ENCODE measurements at places on chromosomes 3 and 15.

GRCh38 chr15:57444877-57445513 lies 68.7 kb downstream of the CGNL1 start:
- no peak for DNase-seq

DNA sequence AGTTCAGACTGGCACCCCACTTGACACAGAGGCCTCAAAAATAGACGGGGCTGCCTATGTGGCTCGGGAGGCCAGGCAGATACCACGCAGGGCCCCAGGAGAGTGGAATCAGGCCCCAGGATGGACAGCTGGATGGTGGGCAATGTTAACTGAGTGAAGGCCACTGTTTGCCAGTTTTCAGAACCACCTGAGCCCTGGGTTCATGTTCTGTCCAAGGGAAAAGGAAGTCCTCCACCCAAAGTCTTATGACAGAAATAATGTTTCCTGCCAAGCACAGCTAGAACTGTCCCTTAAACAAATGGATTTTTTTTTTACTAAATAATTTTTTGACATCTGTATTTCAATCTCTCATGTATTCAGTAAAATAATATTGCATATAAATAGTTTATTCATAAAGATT lies 228.4 kb downstream of the KLF13 start:
- no peak for DNase-seq

DNA sequence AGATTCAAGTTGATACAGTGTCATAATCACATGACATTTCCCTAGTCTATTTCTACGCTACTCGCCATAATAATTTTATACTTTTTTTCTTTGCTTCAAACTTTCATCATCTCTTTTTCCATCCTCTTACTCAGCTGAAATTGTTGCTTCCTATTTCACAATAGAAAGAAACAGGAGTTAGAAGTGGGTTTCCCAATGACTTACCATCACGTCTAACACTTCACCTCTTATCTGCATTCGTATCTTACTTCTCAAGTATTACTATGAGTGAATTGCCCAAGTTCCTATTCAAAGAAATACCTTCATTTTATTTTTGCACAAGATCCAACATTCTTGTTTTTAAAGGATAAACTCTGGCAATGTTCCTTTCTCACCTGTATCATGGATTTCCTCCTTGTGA lies 1539.9 kb downstream of the SI start:
- DNase-seq: no peak

DNA sequence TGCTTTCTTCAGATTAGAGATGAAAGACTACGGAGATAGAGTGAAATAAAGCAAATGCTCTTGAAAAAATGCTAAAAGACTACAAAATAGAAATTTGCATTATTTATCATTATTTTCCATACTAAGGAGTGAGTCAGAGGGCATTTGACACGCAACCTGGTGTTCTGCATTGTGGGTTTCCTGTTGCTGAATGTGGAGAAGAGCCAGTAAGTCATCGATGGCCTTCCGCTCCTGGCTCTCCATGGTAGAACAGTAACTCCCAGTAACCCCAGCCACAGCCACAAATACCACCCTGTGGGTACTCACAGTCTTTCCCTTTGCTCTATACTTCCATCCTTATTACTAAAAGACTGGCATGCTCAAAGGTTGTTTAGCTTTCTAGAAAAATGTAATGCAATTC lies 61.5 kb downstream of the CGGBP1 start:
- no peak for DNase-seq

DNA sequence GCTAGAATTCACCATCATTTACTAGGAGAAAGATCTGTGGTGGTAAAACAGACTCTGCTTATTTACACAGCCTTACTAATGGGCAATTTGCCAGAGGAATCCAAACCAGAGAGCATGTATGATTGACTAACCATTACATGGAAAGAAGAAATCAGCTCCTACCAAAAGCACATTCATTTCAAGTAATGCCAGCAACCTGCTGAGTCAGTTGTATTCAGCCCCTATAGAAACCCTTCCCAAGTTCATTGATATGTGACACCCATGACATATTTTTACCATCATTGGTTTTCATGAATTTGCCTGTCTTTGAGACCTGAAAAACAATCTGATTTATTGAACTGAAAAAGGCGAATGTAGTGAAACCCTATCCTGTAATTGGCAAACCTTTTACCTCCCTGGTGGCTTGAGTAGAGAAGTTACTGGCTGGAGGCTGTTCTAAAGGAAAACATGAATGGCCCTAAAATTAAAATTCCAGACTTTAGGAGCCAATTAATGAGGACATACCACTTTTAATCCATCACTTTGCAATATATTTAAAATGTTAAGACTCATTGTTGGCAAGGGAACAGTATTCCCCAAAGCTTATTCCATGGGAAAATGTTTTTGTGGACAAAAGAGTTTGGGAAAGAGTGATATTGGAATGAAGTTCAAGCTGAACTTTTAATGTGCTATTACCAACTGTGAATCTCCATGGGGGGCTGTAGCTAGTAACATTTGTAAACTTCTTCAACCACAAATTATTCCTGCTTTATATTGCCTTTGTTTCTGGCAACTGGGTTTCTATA lies 542.9 kb downstream of the FHIT start:
- DNase-seq: no peak

GRCh38 chr15:89174476-89174875 lies 46.9 kb downstream of the RLBP1 start:
- DNase-seq: no peak

DNA sequence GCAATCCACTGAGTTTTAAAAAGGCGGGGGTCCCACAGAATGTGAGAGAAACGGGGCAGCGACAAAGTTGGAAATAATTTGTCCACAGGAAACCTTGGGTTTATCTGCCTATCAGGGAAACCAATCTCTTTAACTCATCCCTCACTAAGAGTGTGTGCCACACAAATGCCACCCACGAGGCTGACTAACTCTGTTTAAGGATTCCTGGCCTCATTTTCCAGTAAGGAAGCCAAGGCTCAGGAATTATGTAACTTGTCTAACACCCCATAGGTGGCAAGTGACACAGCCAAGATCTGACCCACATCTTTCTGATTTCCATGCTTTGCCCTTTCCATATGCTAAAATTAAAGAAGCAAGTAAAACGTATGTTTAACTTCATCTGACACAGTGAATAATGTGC lies 263.2 kb downstream of the CNTN3 start:
- DNase-seq: no peak

GRCh38 chr15:42092398-42093318 lies 1.7 kb downstream of the PLA2G4D start:
- no peak for DNase-seq

DNA sequence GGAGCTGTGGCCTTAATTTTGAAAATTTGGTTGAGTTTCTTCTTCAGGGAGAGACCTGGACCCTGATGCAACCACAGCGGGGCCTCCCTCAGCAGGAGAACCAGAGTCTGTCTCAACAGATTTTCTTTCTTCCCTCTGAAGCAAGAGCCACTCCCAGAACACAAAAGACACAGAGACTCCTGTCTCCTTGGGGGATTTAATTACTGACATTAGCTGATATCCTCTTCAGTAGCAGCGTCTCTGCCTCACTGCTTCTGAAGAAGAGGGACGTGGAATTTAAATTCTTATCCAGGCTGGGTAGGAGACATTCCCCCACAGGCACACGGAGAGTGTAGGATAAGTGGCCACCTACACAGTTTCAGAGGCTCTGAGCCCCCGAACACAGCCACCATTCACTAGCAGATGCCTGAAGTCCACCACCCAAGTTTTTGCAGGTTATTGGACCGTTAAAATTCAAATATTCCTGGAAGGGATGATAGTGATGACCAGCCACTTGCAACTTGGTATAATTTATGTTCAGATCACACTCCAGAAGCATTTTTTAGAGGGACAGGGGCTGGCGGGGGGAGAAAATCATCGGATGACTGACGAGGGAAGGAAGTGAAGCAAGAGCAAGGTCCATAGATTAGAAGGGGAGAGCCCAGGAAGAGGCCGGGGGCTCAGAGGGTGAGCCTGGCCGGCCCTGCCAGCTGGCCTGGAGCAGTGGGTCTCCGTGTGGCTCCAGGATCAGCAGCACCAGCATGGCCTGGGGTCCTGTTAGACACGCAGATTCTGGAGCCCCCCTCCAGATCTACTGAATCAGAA lies 109.7 kb downstream of the BDH1 start:
- no peak for DNase-seq

- no peak for DNase-seq
Observed at GRCh38 chr3:170414202-170414663, 4.4 kb upstream of the CLDN11 start.

GRCh38 chr3:25427155-25427554 lies 908 bp upstream of the RARB start:
- DNase-seq: no peak

GRCh38 chr15:88982304-88982945 lies 69.2 kb upstream of the MFGE8 start:
- no peak for DNase-seq

DNA sequence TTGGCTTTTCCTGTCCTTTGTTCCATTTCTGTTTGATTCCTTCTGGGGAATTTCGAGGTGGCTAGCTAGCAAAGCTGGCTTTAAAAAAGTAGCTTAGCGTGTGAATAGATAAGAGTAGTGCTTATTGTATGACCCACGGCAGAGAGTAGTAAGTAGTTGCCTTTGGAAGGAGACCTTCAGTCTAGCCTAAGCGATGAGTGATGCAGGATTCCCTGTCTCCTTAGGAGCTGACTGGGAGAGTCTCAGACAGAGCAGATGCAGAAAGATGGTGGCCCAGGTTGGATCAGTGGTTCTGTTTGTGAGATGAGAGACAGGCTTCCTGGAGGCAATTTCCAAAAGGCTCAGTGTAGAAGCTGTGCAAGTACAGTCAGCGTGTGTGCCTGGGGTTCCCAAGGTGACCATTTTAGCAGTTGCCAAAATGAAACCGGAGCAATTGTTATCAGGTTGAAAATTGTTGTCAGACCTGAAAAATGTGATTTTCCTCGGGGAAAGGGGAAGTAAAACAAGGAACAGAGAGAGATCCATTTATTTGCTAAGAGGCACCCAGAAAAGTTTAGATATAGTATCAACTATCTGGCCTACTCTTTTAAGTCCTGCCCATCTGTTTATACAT lies 681 bp upstream of the IL5RA start:
- DNase-seq: no peak

GRCh38 chr15:54504695-54505094 lies 526.5 kb downstream of the UNC13C start:
- no peak for DNase-seq

- no peak for DNase-seq
Observed at GRCh38 chr15:42503825-42504224, 8.4 kb downstream of the SNAP23 start.

GRCh38 chr3:52331906-52332305 lies 15.8 kb downstream of the DNAH1 start:
- DNase-seq: no peak

GRCh38 chr3:3178498-3179328 lies 778 bp downstream of the CRBN start:
- no peak for DNase-seq

GRCh38 chr3:156975721-156976120 lies 149.6 kb downstream of the LEKR1 start:
- DNase-seq: no peak

DNA sequence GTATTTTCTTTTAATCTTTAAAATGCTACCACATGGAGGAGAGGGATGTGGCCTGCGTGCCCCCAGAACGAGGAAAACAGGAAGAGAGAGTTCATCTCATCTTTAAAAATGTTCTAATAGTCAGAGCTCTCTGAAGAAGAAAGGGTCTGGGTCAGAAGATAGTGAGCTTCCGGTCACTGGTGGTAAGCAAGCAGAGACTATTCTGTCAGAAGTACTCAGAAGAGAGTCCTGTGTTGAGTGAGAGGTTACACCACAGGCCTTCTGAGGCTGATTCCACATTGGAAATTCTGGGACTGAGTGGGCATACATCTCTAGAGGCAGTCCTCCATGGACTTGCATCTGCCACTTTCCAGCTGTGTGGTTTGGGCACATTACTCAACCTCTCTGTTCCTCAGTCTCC lies 82.2 kb upstream of the SLC6A1 start:
- DNase-seq: no peak

DNA sequence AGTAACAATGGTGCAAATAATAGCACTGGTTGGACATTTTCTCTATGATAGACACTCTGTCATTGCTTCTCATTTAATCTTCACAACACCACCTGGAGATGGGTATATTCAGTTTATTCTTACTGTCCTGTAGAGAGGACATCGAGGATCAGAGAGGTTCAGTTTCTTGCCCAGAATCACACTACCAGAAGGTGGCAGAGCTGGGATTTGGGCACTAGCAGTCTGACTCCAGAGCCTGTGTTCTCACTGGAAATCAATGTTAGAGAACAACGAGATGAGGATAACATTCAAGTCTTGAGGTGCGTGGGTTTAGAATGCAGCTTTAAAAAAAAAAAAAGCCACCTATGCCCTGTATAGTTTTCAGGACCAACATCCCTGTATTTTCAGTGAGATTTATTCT lies 127.8 kb downstream of the SYNPR start:
- DNase-seq: no peak

GRCh38 chr3:61946570-61947324 lies 385.4 kb downstream of the PTPRG start:
- DNase-seq: no peak

DNA sequence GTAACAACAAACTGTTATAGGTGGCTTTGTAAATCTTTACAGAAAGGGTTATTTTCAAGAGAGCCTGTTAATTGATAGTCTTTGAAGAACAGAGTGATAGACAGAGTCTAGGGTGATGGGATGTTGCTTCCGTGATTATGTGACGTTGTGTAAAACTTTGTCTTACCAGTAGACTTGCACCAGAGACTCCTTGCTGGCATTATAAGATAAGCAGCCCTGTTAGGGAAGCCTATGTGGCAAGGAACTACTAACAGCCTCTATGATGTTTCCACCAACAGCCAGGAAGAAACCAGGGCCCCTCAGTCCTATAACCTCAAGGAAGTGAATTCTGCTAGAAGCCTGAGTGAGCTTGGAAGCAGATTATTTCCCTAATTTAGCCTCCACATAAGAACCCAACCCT lies 18.9 kb downstream of the STT3B start:
- DNase-seq: no peak

DNA sequence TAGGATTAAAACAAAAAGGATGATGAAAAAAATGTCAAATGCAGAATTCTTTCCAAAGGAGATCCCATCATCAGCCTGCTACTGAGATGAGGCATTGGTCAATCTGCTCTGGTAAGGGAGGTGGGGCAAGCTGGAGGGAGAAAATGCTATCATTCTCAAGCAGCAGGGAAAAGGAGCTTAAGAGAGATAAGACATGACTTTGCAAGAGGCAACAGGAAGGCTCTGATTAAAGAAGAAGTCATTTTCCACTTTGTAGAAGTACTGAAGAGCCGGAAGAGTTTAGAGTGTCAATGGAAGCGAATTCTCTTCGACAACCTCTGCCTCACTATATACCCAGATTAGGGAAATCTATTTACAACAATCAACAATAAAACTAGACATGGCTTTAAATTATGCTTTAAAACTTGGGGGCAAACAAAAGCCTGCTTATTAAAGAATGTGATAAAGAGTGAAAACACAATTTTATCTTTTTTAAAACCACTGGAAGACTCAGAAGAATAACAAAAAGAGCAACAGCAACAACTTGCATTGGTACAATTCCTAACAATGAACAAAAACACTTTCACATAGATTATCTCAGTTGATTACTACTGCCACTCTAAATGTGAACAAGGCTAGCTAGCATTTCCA lies 81.8 kb upstream of the NANOGP8 start:
- DNase-seq: no peak

GRCh38 chr3:80696280-80696679 lies 928.5 kb upstream of the ROBO1 start:
- DNase-seq: no peak

- DNase-seq: no peak
Observed at GRCh38 chr3:176904506-176904905, 292.8 kb downstream of the TBL1XR1 start.

Data from effector CD8-positive, alpha-beta T cell (primary cell).